ENCODE measurements at places on chromosomes 1 and 21.

- no peak for DNase-seq
Observed at GRCh38 chr1:199948587-199949280, 78.8 kb upstream of the NR5A2 start.

DNA sequence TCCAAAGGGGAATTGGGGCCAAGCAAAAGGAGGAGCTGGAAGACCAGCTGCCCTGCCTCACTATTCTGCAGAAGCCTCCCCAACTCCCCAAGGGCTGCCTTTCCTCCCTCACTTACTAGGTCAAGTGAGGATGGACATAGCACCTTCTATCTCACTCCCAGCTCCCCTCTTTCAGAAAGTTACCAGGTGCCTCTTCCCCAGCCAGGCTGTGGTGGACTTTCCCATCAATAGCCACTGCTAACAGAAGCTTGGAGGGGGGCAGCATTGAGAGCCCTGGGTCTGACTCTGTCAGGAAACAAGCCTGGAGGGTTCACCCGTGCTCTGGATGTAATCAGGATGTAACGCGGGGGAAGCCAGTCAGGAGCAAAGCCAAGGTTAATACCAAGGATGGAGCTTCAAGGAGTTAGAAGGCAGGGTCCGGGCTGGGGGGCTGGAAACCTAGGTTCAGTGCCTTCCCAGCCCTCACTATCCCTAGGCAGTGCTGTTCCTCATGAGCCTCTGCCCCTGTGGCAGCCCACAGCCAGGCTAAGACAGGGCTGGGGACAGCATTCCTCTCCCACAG lies 127.8 kb upstream of the NGF start:
- DNase-seq: no peak

GRCh38 chr1:65311760-65312159 lies 2.4 kb downstream of the DNAJC6 start:
- no peak for DNase-seq

- DNase-seq: no peak
Observed at GRCh38 chr1:72847651-72848050, 565.3 kb upstream of the NEGR1 start.

- DNase-seq: no peak
Observed at GRCh38 chr1:175818929-175819328, 75.5 kb upstream of the TNR start.

Measured in left kidney (tissue), 8 donors.